ENCODE measurements at places on chromosomes 4 and X.

GRCh38 chr4:664713-665231 is 9.3 kb downstream of the ATP5ME start:
- DNase-seq = no peak

GRCh38 chrX:30572004-30572403 is 5.6 kb downstream of the TASL start:
- DNase-seq = no peak

GRCh38 chr4:139315221-139315675 is 13.0 kb upstream of the NDUFC1 start:
- no peak for DNase-seq

- no peak for DNase-seq
Observed at GRCh38 chrX:120791013-120791643, 84.5 kb downstream of the CT47B1 start.

DNA sequence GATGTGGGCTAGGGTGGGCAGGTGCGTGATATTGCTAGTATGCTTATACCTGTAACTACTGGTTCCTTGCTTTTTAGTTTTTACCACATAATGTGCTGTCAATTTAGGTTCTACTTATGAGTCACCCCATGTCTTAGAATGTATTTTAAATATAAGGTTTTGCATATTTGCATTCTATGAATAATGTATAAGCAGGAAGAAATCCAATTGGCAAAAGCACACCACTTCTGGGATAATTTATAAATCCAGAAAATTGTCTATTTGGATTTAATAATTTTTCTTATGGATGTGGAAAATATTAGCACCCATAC is 421.6 kb downstream of the PCDH7 start:
- no peak for DNase-seq

- no peak for DNase-seq
Observed at GRCh38 chr4:40330536-40330935, 4.6 kb upstream of the CHRNA9 start.

- no peak for DNase-seq
Observed at GRCh38 chr4:86917212-86918039, 17.4 kb upstream of the AFF1 start.

- DNase-seq = peak; percentile 49
Observed at GRCh38 chrX:130110379-130111219, at the start of gene ELF4. TSS of gene ELF4 (minus strand) at chrX:130110497. CDS start at chrX:130081330, 29,167 bp downstream.

DNA sequence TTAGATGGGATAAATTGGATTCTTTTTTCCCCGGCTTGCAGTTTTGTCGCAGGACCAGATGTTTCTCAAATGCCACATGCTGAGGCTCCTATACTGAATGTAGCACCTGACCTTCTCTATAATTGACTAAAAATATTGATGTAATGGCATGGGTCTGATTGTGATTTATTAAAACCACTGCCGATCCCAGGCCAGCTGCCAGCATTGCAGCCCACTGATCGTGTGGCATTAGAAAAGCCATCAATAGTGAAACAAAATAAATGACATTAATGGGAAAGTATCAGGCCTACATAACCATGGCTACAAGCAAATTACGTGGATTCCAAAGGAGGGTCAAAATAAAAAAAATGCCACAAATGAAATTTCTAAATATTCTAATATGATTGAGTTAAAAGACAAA is 98.7 kb downstream of the MAB21L2 start:
- DNase-seq = no peak

DNA sequence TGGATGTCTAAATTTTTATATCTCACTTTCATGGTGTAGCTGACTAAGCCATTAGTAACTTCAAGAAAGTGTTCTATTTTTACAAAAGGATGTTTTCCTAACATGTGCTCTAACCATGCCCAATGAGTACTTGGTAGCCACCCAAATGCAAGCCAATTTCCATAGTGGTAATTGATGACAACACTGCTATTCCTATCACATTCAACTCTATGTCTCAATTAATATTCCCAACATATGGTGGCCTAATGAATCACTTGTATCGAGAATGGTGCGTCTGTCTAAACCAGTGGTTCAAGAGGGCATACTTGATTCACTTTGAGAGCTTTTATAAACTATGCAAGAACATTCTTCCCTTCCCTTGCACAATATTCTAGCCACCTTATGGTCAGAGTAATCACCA is 112.9 kb upstream of the GPRIN3 start:
- DNase-seq = no peak

- DNase-seq = no peak
Observed at GRCh38 chrX:111568354-111568753, 56.9 kb downstream of the SERTM2 start.

GRCh38 chrX:71298119-71298518 is 3.4 kb upstream of the ITGB1BP2 start:
- no peak for DNase-seq

GRCh38 chr4:8185295-8185694 is 13.8 kb upstream of the SH3TC1 start:
- DNase-seq = no peak

- DNase-seq = no peak
Observed at GRCh38 chr4:30901461-30902451, 181.6 kb downstream of the PCDH7 start.

GRCh38 chr4:121177246-121178137 is 13.4 kb upstream of the TNIP3 start:
- no peak for DNase-seq

- DNase-seq = no peak
Observed at GRCh38 chrX:11196476-11196875, 85.3 kb downstream of the HCCS start.

All from stimulated activated CD4-positive, alpha-beta T cell treated with anti-CD3 and anti-CD28 coated beads, Interleukin-15, amount 100 ng/mL, for 48 hours (primary cell).